ENCODE measurements at places on chromosomes 1 and 21.

GRCh38 chr21:36725793-36726386 is 27.0 kb downstream of the SIM2 start:
- DNase-seq: no peak

- no peak for DNase-seq
These were observed 41.5 kb downstream of the SPATA46 start for GRCh38 chr1:162335126-162335525.

- DNase-seq: no peak
These were observed 237.8 kb upstream of the ADGRL2 start for GRCh38 chr1:81562934-81563333.

- DNase-seq: no peak
These were observed 11.4 kb downstream of the PTPRU start for GRCh38 chr1:29247571-29248273.

DNA sequence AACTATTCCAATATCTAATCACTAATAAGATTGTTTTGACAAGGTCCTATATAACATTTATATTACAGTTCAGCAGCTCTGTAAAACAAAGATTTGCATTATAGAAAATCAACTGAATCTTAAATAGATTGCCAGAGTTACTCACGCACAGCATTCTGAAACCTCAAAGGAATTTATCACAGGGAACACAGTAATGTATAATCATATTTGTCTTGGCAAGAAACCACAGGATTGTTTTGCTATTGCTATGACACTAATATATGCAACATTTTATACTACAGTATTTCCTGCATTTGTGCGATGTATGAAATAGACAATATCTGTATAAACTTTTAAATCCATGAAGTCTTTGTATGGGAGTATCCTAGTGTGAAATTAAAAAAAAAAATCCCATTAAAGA is 101.4 kb downstream of the PLPPR5 start:
- DNase-seq: no peak

DNA sequence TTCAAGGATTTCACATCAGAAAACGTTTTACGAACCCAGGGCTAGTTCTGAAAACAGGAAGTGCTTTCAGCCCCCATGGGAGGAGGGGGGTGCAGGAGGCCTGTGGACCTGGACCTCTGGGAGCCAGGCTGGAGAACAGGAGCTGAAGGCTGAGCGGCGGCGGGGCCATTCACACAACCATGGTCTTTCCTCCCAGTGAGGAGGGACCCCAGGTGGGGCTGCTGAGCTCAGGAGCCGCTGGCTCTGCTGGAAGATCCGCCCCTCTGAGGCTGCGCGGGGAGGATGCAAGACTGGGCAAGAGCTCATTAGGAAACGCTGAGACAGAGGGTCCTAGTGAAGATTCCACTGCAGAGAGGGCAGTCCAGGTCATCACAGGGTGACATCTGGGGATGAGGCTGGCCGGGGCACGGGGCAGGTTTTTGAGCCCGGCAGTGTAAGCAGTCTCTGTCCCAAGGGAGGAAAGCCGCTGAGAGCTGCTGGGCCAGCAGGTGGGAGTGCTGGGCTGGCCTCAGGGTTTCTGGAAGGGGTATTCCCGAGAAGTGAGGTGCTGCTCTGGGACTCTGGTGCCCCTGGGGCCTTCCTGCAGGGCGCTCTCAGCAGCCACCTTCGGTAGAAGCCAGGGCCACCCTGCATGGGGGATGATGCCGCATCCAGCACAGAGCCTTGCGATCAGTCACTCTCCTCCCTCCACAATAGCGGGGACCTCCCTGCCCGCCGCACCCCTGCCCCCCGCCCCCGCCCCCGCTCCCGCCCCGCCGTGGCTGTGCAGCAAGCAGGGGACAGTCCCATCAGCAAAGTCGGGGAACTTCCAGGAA is 7.5 kb downstream of the MX2 start:
- DNase-seq: no peak

- no peak for DNase-seq
These were observed 48.9 kb downstream of the HLCS start for GRCh38 chr21:36917471-36918158.

DNA sequence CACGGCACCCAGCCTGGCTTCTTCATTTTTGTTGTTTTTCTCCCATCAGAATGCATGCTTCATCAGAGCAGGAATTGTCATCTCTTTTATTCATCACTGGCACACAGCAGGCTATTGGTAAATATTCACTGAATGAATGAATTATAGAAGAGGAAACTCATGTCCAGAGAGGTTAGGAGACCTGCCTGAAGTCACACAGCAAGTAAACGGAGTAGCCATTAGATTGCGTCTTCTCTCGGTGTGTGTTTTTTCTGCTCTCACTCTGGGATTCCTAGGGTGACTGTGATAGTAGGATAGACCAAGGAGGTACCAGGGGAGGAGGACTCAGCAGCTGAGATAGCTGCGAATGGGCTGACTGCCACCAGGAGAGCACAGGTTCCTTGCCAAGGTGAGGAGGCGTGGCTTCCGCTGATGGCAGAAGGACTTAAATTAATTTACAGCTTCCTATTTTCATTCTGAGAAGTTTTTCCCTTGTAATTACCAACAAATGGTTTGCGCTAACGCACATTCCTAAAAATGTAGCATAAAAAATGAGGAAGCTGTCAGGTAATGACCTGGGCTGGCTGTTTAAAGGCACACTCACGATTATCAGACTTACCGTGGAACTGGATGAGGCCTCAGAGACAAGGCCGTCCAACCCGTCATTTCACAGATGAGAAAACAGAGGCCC is 4.5 kb upstream of the NCMAP start:
- no peak for DNase-seq

DNA sequence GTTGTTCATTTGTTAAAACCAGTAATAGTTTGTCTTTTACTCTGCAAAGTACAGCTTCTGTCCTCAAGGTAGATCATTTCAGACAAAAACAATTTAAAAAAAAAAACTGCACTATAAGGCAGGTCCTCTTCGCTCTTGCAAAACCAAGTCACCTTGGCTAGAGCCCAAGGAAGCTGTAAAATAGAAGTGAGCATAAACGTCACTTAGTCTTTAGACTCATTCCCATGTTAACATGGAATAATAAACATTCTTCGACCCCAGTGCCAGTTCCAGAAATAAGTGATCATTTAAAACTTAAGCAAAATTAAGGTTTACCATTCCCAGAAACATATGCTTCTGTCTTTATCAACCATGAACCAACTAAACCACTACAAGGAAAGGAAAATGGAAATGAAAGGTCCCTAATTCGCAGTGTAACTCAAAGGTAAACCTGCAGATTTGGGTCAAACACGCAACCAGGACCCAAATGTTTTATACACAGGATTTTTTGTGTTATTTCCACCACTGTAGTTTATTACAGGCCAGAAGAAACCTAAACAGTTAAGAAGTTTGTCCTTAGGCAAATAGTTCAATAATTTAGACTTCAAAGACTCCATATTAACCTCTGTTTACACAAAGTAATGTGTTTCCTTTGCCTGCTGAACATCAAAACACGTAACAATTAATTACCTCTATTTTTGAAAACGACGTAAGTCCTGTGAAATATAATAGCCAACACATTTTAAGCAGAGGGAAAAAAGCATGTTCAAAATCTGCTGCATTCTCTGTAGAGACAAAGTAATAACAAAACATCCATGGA is 54.6 kb downstream of the TGFBR3 start:
- no peak for DNase-seq

DNA sequence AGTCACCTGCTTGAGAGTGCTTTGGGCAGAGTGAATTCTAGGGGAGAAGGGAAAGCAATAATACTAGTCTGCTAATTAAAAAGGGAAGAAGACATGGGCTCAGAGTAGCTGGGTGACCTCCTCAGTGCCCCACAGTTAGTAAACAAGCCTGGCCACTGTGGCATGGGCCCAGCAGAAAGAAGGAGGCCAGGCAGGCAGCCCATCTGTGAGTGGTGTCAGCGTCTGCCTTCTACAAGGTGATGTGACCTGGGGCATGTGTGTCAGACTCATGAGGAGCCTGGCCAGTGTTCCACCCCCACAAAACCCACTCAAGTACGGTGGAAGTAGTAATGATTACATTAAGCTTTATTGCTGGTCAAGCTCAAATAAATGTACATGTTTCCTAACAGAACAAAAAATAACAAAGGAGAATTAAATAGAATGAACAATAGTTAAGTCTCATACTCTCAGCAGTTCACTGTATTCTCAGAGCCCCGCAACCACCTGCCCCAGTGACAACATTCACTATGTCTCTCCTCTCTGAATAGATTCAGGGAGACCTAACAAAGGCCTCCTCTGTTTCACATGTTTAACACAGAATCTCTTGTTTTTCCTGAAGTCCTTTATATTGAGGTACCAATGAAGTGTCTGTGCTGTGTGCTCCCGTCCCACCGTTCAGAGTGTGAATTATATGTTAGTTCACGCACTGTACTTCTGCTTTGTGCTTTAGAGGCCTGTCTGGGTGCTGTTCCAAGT is 32.5 kb downstream of the SLC22A15 start:
- DNase-seq: no peak

GRCh38 chr21:29870814-29871213 is 69.0 kb downstream of the GRIK1 start:
- DNase-seq: no peak

- DNase-seq: no peak
These were observed 10.8 kb upstream of the PALMD start for GRCh38 chr1:99634971-99635624.

GRCh38 chr1:78676993-78677392 is 27.4 kb downstream of the IFI44 start:
- DNase-seq: no peak

- no peak for DNase-seq
These were observed 410 bp downstream of the TXNDC12 start for GRCh38 chr1:52054496-52055065.

- no peak for DNase-seq
These were observed 3.8 kb downstream of the LAMC1 start for GRCh38 chr1:183027031-183027430.

- no peak for DNase-seq
These were observed 41.9 kb downstream of the NPHP4 start for GRCh38 chr1:5950201-5950895.

GRCh38 chr1:174931214-174931613 is 68.5 kb upstream of the CACYBP start:
- no peak for DNase-seq

- no peak for DNase-seq
These were observed 11.6 kb upstream of the PIGC start for GRCh38 chr1:172455451-172455850.

GRCh38 chr1:91701472-91701869 is 184.5 kb downstream of the TGFBR3 start:
- no peak for DNase-seq

GRCh38 chr1:219898375-219898774 is 30.0 kb downstream of the SLC30A10 start:
- DNase-seq: no peak

- no peak for DNase-seq
These were observed 50.0 kb downstream of the TNR start for GRCh38 chr1:175693364-175693763.

GRCh38 chr1:205241366-205242030 is 13.8 kb downstream of the TMCC2 start:
- DNase-seq: no peak

- DNase-seq: no peak
These were observed 53.0 kb upstream of the ABCG1 start for GRCh38 chr21:42165901-42166300.

- no peak for DNase-seq
These were observed 582.7 kb downstream of the PTPRC start for GRCh38 chr1:199221371-199222150.

GRCh38 chr1:87399264-87399663 is 70.6 kb downstream of the LMO4 start:
- DNase-seq: no peak

- no peak for DNase-seq
These were observed 19.8 kb upstream of the SLC2A1 start for GRCh38 chr1:42978317-42979035.

DNA sequence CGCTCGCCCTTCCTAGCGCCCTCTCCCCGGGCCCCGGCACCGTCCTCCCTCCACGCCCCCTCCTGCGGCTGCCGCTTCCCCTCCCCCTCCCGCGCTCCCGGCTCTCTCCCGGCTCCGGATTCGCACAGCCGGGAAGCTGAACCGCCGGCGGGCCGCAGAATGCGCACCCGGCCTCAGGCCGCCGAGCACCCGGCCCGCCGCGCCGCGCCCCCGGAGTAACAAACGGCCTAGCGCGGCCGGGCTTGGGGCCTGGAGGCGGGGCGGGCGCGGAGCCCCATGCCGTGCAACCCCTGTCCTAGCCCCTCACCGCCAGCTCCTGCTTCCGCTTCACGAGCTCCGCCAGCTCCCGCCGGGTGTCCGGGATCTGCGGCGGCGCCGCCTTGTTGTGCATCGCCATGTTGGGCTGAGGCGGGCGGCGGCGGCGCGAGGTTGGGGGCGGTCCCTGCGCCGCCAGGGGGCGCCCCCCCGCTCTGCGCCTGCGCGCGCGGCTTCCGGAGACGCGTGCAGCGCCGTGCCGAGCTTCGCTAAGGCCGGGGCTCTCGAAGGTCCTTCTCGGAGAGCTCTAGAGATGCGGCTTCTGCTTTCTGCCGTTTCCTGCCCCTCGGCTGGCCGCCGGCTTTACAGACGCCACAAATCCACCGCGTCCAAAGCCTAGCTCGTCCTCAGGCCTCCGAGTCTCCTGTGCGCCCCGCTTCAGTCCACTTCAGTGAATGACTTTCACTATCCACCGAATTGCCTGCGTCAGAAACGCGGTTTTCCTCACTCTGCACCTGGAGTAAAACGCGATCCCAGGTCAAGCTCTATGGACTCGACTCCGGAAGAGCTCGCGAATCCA is at the start of gene MEAF6:
MEAF6 (minus strand) TSS at position 417 of the 835 bp plus-strand sequence; CDS start at position 397, 20 bp downstream.
- DNase-seq: peak; percentile 77

DNA sequence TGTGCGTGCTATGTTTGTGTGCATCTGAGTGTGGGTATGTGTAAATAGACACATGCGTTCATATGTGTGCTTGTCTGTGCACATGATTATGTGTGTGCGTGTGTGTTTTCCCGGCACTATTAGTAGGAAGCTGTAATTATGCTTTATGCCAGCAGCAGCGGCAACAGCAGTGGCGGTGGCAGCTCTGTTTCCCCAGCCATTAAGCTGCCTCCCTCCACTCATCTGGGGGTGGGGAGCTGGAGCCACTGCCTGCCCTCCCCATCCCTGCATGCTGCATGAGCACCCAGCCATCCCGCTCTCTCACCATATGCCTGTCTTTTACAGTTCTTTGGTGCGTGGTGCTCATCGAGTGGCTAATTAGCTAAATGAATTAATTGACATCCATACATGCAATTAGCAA is 30.5 kb upstream of the ACOT11 start:
- DNase-seq: no peak

DNA sequence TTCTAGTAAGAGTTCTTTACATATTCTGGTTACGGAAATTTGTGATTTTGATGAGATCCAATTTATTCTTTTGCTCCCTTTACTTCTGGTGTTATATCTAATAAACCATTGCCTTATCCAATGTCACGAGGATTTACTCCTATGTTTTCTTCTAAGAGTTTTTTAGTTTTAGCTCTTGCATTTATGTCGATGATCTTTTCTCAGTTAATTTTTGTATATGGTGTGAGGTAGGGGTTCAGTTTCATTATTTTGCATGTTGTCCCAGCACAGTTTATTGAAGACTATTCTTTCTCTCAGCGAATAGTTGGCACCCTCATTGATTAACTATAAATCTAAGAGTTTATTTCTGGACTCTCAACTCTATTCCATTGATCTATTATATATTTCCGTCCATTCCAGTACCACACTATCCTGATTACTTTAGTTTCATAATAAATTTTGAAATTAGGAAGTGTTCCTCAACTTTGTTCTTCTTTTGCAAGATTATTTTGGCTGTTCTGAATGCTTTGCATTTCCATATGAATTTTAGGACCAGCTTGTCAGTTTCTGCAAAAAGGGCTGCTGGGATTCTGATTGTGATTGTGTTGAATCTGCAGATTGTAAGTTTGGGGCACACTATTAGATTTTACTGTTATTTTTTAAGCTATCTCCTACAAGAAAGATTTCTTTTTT is 4.0 kb downstream of the KDM1A start:
- no peak for DNase-seq

- no peak for DNase-seq
These were observed 3.0 kb downstream of the RBBP5 start for GRCh38 chr1:205118752-205119151.

Data from stimulated activated CD4-positive, alpha-beta T cell treated with anti-CD3 and anti-CD28 coated beads, Interleukin-4, amount 100 ng/mL, for 48 hours (primary cell).